CD4-positive, alpha-beta T cell (primary cell): ENCODE measurements at places on chromosomes 3 and 15.

- DNase-seq: no peak
Observed at GRCh38 chr15:82848241-82848993, 39.0 kb downstream of the WHAMM start.

DNA sequence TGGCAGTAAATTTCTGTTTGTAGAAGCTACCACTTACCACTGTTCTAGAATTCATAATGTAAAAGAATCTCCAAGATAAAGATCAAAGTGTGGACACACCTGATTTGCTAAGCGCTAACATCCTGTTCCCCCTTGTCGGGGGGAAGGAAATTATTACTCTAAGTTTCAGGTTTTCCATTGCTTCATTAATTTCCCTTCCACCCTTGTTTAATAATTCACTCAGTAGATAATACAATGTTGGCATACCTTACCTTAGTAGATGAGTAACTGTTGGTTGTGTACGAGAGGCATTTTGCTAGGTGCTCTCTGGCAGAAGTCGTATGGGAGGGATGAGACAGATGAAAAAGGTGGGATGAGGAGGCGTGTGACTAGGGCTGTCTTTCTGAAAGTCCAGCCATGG, 641.2 kb upstream of the ARRDC4 start:
- no peak for DNase-seq

DNA sequence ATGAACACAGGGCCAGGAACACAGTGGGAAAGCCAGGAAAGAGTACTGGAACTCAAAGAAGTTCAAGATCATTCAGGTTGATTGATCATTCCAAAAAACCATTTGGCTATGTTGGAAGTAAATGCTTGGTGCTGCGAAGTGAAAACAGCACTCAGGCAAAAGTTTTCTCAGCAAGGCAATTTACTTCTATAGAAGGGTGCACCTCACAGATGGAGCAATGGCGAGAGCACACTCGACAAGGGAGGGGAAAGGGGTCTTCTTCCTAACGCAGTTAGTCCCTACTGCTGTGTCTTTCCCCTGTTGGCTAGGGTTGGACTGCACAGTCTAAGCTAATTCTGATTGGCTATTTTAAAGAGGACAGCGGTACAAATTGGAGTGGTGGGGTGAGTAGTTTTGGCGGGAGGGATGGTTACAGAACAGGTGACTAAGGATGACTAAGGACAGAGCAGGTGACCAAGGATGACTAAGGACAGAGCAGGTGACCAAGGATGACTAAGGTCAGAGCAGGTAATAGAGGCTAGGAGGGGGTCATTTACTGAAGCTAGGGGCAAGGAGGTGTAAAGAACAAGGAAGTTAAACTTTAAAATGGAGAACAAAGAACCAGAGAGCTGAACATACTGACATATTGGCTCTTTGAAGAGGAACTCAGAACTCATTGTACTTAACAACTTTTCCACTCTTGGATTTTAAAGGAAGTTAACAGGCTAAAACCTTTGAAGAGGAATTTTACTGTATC, 43.3 kb downstream of the HOMER2 start:
- DNase-seq: no peak

DNA sequence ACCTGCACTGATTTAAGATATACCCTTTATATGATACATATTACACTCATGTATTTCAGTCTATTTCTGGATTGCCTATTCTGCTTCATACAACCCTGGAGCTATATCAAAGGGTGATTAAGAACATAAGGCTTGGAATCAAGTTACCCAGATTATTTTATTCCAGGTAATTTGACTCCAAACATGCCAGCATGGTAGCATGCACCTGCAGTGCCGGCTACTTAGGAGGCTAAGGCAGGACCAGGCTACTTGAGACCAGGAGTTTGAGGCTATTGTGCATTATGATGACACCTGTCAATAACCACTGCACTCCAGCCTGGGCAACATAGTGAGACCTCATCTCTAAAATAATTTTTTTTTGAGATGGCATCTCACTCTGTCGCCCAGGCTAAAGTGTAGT, 50.4 kb upstream of the NEO1 start:
- DNase-seq: no peak

- peak; percentile 12 for DNase-seq
Observed at GRCh38 chr3:194278186-194278845, 72.8 kb downstream of the CPN2 start.

DNA sequence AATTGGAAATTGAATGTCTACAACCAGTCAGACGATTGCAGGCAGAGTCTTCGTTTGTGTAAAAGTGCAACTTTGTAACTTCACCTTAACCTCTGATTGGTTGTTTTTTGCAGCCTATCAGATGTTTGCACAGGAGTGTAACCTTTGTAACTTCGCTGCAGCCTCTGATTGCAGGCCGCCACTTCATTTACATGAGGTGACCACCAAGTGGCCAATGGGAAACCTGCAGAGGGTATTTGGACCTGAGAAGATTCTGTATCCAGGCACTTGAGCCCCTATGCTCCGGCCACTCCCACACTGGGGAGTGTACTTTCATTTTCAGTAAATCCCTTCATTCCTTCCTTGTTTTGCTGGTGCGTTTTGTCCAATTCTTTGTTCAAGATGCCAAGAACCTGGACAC, 68.1 kb upstream of the PFN2 start:
- DNase-seq: no peak

- no peak for DNase-seq
Observed at GRCh38 chr3:162525066-162525742, 1028.6 kb downstream of the OTOL1 start.
